ENCODE measurements at places on chromosomes 11 and 22.

DNA sequence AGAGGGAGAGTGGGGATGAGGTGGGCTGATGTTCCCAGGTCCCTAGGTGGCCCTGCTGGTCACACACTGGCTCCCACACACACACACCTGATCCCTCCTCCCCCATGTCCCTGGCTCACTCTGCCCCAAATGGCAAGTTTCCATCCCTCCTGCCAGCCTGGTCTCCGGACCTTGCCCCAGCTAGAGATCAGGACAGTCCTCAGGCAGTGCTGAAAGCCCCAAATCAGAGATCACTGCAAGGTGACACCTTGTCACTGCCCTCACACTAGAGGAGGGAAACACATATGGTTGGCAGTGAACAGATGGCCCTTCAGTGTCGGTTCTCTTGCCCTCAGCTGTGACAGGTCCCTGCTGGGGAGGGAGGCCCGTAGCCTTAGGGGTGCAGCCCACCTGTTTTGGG, 7.6 kb downstream of the TMPRSS5 start:
- DNase-seq, result no peak

- DNase-seq, result no peak
Observed at GRCh38 chr11:95699631-95700470, 89.7 kb downstream of the FAM76B start.

- DNase-seq, result peak; percentile 64
Observed at GRCh38 chr11:8018484-8019313, 31.6 kb downstream of the EIF3F start.

- no peak for DNase-seq
Observed at GRCh38 chr11:71252269-71252769, at the start of gene SHANK2. Gene SHANK2 (minus strand): TSS chr11:71252577. CDS start chr11:71147326, 105,251 bp downstream.

- no peak for DNase-seq
Observed at GRCh38 chr11:34606326-34607120, 14.4 kb upstream of the EHF start.

DNA sequence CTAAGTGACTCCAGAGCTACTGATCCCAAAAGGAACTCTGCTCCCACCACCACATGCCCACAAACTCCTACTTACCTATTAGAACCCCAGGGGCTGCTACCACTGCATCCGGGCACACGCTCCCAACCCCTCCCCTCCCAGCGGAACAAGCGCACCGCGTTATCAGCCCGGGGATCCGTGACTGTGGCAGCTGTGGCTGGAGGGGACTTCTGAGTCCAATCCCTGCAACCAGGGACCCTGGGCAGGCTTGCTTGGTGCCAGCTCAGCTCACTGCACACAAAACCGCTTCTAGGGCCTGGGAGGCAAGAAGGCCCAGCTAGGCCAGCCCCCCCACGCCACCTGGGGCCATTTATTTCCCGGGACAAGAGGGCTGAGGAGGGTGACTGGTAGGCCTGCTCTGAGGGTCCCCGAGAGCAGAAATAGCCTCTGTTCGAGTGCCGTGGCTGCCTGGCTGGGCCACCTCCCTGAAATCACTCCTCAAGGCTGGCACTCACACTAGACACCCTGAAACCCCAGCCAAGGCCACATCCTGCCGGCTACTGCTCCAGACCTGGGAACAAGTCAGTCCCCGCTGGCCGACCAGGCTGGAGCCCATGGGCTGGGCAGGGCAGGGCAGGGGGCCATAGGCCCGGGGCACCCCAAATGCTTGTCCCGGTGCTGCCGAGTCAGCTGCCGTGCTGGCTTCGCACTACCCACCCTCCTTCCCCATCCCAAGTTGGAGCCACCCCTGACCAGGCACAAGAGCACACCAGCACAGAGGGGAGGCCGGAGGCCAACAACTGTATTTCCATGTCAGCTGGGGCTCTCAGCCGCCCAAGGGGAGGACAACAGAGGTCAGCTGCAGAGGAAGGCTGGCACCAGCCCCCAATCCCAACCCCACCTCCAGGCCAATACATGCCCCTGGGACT, 1.9 kb upstream of the IFITM10 start:
- DNase-seq, result no peak

GRCh38 chr11:15657264-15657663, 542.5 kb downstream of the INSC start:
- no peak for DNase-seq

DNA sequence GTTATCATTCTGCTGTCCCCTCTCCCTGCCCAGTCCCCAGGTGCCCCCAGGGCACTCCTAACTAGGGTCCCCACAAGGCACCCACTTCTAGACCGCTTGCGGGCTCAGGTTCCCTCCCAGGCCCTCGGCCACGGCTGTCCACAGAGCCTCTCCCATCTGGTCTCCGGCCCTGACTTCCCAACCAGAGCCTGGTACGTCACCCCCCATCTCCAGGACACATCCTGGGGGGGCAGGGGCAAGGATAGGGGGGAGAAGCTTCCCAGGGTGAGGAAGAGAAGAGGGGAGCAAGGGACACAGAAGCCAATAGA, 457 bp downstream of the SSTR3 start:
- no peak for DNase-seq

DNA sequence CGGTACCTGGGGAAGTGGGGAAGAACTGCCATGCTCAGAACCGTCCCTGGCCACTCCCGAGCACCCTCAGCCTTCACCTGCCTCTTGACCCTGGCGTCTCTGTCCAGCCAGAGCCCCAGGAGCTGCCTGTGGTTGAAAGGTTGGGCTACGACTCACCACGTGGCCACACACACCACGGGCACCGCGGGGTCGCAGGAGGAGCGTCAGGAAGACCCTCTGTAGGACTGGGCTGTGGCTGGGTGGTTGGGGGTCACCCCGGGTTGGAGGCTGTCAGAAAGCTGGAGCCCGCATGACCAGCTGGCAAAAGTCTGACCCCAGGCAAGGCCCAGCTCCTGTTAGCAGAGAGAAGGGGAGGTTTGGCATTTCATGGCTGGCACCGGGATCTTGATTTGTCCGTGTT, 11.5 kb downstream of the KRTAP5-5 start:
- DNase-seq, result no peak

DNA sequence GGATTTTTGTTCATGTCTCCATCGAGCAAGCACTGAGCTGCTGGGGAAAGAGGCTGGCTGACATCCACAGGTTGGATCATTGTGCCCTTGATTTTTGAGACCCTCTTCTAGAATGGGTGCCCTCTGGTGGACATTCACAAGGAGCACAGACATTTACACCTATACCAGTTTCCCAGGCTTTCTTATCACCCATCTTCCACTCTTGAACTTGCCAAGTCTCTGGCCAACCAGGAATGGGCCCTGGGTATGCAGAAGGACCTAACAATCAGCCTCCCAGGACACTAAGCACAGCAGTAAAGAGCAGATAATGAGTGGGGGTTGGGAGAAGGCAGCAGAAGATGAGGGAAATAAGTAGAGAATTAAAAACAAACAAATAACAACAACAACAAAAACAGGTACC, 5.7 kb upstream of the INTS4 start:
- DNase-seq, result peak; percentile 7

- DNase-seq, result no peak
Observed at GRCh38 chr11:84061726-84062125, 775.6 kb upstream of the CCDC90B start.

DNA sequence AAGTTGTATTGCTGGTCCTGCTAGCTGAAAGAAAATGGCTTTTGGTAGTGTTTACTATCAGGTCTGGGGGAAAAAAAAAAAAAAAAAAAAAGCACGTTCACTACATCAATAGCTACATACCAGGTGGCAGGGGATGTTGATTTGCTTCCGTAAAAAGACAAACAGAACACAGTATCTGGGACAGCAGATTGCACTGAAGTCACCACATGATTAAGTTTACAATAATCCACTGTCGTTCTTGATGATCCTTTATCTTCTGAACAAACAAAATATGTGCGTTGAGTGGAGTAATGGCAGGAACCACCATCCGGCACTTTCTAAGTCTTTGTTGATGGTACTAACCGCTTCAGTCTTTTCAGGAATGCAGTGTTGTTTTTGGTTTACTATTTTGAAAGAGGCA, 48.7 kb downstream of the DDX6 start:
- DNase-seq, result no peak

GRCh38 chr22:30277547-30278344, 11.1 kb upstream of the OSM start:
- no peak for DNase-seq

- no peak for DNase-seq
Observed at GRCh38 chr11:63841554-63841953, 2.6 kb downstream of the MARK2 start.

DNA sequence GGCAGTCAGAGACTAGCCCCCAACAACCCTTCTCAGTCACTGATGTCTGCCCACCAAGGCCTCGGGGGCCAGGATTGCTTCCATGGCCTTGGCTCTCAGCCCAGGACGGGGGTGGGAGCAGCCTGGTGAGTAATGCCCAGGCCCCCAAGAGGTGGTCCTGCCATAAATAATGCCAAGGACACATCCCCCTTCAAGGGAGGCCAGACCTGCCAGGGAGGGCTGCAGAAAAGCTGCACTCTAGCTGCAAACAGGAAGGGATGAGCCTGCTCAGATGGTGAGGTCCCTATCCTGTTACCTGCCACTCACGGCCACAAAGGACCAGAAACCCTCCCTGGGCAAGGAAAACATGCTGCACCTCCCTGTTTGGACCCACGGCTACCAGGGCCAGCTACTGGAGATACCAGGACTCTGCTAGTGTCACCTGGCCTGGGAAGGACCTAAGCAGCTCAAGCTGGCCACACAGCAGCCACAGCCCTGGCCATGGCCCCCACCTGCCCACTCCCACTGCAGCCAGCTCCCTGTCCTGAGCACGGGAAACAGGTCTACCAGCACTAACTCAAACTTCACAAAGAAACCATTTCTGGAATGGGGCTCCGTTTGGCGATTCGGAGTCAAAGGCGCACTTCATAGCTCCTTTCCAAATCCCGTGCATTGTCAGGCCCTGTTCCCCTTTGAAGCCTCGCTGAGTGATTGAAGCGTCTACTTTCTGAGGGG, 12.1 kb downstream of the GNB1L start:
- no peak for DNase-seq

GRCh38 chr22:42976217-42976933, 38.6 kb downstream of the PACSIN2 start:
- DNase-seq, result no peak

- DNase-seq, result no peak
Observed at GRCh38 chr11:14340721-14341120, 18.3 kb downstream of the RRAS2 start.

DNA sequence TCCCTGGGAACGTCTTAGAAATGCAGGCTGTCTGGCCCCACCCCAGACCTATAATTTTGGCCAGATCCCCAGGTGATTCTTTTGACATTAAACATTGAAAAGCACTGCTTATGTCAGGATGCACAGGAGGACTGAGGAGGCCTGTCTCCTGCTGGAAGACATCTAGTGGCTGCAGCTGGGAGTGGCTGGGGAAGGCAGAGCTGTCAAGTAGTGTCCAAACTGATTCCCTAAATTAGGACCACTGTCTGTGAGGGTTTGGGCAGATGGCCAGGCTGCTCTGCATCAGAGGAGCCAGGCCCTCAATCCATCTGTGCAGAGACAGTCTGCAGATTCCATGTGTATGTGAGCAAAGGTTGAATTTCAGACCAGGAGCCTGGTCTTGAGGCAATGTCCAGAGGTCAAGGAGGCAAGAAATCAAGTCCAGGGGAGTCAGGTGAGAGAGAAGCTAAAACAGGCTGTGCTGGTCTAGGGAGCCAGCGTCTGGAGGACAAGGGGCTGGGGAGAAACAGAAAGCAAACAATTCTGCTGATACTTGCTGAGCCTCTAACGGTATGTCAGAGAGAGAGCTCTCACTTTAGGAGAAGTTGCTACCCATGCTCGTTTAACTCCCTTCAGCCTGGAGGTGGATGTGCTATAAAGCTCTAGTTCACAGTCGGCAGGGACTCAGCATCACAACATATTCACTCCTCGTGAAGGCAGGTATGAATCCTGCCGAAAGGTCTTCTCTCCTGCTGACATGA, 15.3 kb upstream of the SYTL2 start:
- no peak for DNase-seq

DNA sequence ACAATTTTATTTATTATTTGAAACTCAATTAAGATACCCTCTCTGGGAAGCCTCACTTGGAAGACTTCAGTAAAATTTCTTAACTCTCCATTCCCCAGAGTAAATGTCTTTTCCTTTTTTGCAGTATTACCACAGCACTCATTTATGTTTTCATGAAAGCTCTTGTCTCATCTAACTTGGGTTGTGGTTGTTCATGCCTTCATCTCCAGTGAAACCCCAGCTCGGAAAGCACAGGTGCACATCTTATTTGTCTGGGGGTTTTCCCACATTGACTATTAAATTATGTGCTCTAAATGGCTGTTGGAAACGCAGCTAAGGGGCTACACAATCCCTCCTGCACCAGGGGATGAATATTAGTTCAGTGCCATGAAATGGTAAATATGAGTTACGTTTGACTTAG, 954.2 kb upstream of the RAG2 start:
- no peak for DNase-seq

DNA sequence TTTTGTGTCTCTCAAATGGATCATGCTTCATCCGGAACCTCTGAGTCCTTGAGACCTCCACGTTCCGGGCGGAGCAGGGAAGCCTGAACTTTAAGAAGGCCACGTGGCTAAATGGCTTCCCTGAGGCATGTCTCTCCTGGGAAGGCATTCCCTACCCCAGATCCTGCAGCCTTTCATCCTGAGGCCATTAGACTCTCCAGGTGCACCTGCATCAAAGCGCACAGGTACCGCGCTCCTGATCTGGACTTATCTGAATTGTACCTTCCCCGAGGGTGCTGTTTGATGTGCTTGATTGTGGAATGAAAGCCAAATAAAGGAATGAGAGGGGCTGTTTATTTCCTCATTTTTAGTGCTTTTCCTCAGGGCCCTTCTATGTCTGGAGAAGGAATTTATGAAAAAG, 22.5 kb downstream of the C22orf31 start:
- DNase-seq, result no peak

GRCh38 chr11:126452241-126453101, 97.0 kb downstream of the ST3GAL4 start:
- DNase-seq, result no peak

DNA sequence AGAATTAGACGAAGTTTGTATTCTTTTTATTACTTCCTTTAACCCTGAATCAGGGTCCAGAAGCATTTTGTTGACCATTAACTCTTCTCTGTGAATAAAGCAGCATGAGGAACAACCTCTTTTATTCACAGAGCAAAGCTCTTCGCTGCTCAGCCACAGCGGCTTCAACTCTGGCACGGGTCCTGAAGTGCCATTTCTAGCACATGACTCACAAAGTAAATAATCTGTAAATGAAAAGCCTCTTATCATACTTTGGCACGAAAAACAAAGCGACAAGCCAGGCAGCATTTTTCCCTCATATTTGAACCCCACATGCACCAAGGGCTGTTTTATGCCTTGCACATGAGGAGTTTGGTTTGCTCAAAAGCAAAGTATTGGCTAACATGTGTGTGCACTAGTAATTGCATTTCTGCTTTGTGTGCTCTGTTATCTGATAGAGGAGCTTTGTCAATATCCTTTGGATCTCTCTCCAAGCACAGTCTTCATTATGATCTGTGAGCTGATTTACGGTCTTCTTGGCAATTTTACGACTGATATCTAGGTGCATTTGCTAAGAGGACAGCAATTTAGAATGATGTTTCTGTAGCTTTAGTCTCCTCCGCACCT, 33.0 kb upstream of the APOBEC3A start:
- no peak for DNase-seq

Data from activated naive CD8-positive, alpha-beta T cell treated with anti-CD3 and anti-CD28 coated beads for 36 hours (primary cell).